ENCODE measurements at places on chromosomes 3 and 15.

DNA sequence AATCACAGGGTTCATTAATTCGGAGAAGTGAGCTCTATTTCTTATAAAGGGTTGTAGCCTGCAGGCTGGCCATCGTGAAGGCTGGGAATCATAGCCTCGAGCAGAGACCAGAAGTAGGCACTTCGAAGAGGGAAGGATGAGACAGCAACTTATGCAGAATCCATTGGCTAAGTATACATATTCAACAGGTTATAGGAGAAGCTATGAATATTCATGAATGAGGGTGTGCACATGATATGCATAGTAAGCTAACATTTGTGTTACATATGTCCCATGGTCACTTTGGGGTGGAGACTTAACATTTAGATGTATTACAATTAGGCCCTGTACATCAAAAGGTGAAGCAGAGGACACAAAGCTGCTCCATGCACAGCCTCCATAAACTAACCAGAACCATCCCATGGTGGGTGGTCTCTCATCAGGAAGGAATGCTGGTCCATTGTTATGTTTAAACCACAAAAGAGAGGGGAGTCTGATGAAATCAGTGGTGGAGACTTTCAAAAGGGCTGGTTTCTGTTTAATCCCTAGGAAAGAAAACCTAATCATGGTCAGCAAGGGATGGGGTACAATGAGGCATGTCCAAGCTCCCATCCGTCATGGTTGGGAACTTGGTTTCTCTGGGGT is 80.8 kb upstream of the FHIT start:
- no peak for DNase-seq

- no peak for DNase-seq
Observed at GRCh38 chr3:35772381-35773015, 133.2 kb downstream of the ARPP21 start.

DNA sequence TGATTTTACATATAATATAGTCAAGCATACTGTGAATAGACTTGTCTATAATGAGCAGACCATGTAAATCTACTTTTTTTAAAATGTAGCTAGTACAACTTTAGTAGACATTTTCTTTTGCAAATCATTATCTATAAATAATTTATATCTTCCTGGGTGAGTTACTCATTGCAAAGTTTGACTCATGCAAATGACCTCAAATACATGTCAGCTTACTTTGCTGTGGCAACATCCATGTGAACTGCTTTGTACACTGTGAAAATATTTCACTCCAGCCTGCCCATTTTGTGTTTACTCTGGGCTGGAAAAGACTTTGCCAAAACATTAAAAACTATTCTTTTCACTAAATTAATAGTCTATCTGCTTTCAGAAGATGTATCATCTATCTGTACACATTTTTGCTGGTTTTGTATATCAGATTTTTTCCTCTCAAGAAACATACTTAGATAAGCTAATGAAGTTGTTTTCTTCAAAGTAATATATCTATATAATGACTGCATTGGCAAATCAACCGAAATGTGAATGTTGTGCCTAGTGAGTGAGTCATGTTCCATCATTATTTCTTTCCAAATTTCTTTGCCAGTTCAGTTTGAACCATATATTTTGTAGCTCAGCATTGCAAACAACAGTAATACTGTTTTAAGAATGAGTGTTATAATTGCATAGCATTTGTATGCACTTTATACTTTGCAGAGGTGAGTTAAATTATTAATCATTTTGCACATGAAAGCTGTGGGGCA is 26.5 kb downstream of the IGSF10 start:
- DNase-seq: no peak

- DNase-seq: no peak
Observed at GRCh38 chr3:100114413-100115030, at the start of gene FILIP1L. TSS of gene FILIP1L (minus strand) at chr3:100114501.

- DNase-seq: no peak
Observed at GRCh38 chr15:46652266-46652665, 1017.4 kb downstream of the SQOR start.

DNA sequence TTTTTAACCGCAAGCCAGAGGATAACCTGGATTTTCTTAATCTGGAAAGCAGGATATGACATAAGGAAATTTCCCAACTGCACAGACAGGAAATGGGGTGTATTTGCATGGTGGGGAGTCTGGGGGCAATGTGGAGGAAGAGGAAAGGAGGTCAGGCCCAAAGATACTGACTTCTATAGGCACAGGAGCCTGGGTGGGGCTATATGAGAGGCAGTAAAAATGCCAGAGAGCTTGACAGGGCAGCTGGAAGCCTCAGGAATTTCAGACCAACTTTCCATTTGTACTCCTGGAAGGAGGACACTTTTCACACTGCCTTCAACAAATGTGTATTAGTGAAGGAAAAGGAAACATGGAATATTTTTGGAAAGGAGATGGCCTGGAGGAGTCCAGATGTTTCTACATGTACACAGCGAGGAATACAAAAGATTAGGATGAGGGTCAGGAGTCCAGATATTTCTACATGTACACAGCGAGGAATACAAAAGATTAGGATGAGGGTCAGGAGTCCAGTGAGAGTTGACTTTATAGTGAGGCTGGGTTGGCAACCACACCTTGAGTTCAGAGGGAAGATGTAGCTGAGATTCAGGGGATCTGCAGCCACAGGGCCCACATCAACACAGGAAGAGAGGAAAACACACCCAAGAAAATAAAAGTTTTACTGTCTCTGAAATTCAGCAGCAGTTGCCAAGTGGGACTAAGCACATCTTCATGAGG is 111.9 kb upstream of the PTPRG start:
- DNase-seq: no peak

- no peak for DNase-seq
Observed at GRCh38 chr3:117856354-117856753, 1146.8 kb downstream of the TUSC7 start.

- DNase-seq: no peak
Observed at GRCh38 chr3:81277853-81278252, 483.6 kb downstream of the GBE1 start.

- no peak for DNase-seq
Observed at GRCh38 chr15:91122296-91122695, 22.2 kb downstream of the SV2B start.

GRCh38 chr3:44289882-44290462 is 48.3 kb downstream of the TOPAZ1 start:
- no peak for DNase-seq

DNA sequence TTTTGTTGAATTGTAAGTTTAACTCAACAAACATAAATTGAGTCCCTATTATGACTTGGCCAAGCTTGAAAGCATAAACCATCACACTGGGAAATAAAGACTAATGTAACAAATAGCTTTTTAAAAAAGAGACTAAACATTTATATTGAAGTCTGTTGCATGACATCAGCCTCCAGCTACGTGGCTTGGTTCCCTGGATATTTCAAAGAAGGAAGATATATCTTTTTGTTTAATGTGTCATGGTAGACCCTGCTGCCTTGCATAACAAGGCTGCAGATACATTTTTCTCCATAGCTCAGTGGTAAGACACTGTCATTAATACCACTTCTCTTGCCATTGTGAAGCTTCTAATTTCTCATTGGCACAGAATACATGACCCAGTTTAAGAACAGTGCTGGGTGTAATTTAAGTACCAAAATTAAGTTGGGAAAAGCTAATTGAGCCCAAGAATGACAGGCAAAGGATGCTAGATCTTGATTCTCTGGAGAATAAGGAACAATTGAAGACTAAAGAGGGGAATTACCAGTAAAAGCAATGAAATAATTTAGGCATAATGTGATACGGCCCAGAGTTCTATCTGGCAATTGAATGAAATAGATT is 14.0 kb downstream of the RCN2 start:
- no peak for DNase-seq

DNA sequence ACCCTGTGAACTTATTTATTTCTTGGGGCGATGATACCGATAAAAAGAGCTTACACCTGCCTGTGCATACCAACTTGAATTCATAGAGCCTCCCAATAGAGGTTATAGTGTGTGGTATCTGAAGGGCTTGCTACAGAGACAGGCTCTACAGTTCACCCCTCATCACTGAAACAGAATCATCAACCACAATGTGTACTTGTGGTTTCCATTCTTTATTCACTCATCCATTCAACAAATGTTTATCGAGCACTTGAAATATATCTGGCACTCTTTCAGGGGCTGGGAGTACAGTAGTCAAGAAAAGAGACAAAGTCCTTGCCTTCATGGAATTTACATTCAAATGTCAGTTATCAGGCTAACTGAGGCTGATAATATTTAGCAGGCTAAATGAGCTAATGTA is 134.4 kb upstream of the SKOR1 start:
- no peak for DNase-seq

DNA sequence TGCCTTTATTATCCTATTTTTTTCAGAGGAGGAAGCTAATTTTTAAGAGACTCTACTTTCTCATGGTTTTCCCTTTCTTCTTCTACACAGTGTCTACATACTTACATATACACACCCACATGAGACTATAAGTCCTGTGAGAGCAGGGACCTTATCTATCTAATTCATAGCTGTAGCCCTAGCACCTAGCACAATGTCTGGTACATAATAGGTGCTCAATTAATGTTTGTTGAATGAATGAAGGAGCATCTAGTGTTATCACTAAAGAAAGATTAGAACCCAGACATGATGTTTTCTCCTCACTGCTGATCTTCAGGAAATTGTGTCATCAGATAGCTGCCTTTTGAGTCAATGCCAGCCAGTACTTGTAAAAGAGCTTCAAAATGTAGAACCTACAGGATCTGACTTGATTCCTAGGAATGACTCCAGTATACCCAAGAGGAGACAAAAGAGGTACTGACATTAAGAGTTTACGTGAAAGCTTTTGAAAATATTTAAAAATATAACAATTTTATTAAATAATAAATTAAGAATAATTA is 2.5 kb downstream of the SCG5 start:
- no peak for DNase-seq

- DNase-seq: no peak
Observed at GRCh38 chr15:38724827-38725226, 160.2 kb upstream of the RASGRP1 start.

- no peak for DNase-seq
Observed at GRCh38 chr3:158743664-158744566, 11.7 kb upstream of the RARRES1 start.

DNA sequence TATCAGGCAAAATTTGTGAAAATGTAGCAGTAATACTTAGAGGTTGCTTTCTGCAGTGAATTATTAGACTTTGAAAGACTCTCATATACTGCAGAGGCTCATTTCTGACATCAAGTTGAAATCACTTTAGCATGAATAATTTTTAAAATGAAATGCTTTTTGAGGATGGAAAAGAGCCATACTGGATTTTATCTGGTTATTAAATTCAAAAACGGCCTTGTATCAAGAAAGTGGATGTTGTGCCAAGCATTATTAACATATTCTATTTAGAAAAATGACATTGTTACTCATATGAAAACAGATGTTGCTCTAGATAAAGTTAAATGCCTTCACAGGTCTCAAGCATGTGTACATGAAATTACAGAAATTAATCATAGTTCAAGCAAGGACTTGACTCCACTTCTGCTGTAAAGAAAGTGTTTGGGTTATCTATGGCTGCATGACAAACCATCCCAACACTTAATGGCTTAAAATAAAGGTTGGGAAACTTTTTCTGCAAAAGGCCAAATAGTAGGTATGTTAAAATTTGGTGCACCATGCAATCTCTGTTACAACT is 64.5 kb upstream of the ZNF280D start:
- DNase-seq: no peak

GRCh38 chr3:165835431-165835830 is 1.8 kb downstream of the BCHE start:
- no peak for DNase-seq

DNA sequence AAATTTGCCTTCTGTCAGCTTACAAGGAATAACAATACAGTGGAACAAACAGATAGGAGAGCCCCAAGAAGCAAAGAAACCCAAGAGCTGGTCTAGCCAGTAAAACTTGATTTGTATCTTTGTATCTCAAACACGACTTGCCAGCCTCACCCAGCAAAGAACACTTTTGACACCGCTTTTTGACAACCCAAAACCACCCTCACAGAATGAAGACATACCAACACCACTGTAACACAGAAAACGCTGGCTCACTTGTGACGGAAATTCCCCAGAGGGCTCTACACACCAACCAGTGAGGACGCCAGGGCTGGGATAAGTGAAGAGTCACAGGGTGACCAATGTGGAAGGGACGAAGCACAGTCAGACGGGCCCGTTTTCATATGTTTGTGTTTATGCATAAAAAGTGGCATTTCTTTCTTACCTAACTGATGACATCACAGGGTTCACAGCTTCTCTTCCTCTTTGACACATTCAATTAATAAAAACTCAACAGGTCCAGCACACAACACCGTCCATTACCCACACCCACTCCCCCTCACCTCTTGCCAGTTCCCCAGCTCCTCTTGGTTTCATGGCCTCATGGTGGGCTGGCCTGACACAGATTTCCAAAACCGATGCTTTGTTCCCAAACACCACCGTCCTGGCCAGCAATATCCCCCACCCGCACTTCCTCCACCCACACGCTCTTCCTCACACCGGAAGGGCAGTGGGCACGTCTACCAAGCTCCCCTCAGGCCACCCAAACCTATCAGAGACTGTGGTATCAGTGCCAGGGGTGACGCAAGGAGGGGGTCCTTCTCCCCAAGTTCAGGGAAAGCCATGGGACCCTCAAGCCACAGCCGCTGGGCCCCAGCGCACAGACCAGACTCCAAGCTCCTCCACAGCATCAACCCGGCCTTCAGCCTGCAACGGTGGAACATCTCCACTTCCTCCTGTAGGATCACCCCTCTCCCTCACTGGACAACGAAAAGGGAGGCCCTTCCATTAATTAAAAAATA is 94.2 kb downstream of the ADAMTS17 start:
- no peak for DNase-seq

- no peak for DNase-seq
Observed at GRCh38 chr3:109265295-109265694, 51.0 kb downstream of the DPPA2 start.

DNA sequence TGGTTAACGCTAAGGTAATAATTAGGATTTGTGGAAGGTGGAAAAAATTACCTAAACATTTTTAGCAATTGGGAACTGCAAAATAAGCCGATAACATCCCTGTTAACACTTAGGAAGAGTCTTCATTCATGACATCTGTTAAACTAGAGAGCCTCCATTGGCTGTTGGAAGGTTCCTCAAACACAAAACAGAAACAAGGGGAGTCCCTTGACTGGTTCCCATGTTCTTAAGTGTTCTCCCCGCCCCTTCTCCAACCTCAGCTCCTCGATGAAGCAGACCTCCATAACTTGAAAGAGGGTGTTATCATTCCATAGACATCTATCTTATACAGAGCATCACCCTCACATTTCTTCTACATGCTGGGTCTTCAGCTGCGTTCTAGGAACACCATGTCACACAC is 2.5 kb downstream of the SLC22A13 start:
- DNase-seq: no peak

DNA sequence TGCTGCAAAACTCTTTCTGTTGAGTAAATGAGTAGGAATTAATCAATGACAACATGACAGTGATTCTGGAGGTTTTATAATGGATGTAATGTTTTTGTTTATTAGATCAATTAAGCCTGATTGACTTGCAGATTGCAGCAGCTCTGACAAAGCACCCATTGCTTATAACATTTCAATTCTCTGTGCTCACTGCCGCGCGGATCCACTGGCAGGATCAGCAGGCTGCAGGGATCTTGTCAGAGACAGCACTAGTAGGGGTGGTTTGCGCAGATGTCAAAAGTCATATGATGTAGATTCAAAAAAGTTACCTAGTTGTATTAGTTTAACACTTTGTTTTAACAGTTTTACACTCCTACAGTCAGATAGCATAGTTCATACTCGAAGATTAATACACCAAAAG is 93.4 kb downstream of the MBNL1 start:
- DNase-seq: no peak

- no peak for DNase-seq
Observed at GRCh38 chr15:68450192-68450591, 18.2 kb upstream of the ITGA11 start.

GRCh38 chr3:109275702-109276293 is 40.5 kb downstream of the DPPA2 start:
- DNase-seq: no peak

Data from naive B cell (primary cell).